ENCODE measurements at places on chromosomes 7 and 10. TPM values are rescaled to one million over a fixed set of nuclear protein-coding genes. Genes with fewer than 3 reads are reported as not detected.

DNA sequence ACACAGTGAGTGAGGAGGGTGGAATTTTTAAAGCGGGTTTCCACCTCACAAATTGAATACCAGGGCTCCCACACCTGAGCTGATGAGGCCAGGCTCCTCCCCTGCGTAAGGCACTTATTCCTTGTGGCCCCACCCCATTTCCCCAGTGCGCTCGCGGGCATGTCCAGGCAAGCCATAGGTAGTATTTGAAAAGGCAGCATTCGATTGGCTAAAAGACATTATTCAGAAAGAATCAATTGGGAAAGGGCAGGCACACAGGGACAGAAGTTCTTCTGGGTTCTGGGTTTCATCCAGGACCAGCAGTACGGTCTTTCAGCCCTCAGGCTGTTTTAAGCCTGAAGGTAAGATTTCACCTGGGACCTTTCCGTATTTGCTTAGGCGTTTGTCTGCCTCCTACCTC lies 222.3 kb downstream of the BBS9 start:
- no peak for DNase-seq

- DNase-seq, result no peak
Measured at GRCh38 chr7:65832281-65832680, 40.6 kb upstream of the VKORC1L1 start.

DNA sequence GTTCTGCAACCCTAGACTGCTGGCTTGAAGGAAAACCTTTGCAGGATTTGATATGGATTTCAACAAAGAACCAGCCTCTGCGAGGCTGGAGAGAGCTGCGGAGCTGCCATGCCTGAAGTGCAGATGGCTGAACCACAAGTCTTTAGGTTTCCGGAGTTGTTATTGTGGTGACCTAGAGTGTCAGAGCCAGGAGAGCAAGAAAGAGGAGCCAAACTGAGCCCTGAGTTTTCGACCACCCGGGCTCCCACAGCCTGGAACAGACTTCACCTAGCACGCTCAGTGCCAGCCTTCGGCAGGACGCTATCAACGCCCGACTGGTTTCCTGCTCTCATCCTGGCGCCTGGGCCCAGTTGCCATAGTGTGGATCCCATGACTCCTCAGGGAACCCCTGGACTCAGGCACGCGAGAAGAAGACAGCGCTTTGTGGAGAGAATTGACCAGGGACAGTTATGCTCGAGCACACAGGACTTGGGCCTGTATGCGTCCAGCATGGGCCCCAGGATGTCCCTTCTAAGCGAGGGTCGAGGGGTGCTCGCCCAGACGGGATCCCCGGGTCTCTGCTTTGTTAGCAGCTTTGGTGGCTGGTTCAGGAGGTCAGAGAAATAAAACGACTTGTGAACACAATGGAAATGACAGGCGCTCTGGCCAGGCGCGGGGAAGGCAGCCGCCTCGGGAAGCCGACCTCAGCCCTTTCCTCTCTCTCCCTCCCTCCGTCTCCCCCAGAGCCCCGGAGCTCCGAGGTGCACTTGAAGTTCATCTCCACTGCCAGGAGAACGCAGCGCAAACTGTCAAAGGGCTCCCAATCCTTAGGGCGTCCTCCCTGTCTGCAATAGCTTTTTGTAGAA lies 1.8 kb upstream of the GAD2 start:
- DNase-seq, result no peak

GRCh38 chr10:19578571-19578970 lies 237.7 kb upstream of the PLXDC2 start:
- no peak for DNase-seq

SAP25 gene
- total RNA-seq, result 14.3 TPM

CACNB2 gene
- not detected for total RNA-seq

LRGUK gene
- 0.31 TPM for total RNA-seq
